ENCODE measurements at places on chromosomes 2 and 18. TPM values are rescaled to one million over a fixed set of nuclear protein-coding genes. Genes with fewer than 3 reads are reported as not detected.

DNA sequence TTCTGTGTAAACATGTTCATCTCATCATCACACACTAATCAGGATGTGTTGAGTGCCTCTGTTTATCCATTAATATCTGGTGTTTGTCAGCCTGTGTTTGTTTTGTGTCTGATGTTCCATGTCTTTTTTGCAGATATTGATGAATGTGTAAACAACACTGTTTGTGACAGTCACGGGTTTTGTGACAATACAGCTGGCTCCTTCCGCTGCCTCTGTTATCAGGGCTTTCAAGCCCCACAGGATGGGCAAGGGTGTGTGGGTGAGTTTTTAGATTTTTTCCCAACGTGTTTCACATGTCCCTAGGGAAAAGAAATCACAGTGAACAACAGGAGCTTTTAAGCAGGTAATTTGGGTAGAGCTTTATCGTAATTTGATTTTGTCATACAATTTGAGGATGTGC, 133.7 kb upstream of the RASGRP3 start:
- DNase-seq, result no peak

GRCh38 chr18:8756571-8756970, 51.2 kb downstream of the MTCL1 start:
- DNase-seq, result no peak

DNA sequence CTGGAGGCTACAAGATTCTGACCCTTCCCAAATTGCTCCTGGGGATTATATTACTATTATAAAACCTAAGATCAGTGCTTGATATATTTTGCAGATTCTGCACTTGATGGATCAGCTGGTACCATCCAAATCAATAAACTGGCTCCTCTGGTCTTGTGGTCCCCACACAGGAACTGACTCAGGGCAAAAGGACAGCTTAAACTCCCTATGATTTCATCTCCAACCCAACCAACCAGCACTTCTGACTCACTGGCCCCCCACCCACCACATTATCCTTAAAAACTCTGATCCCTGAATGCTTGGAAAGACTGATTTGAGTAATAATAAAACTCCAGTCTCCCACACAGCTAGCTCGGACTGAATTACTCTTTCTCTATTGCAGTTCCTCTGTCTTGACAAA, 82.1 kb downstream of the TMEM163 start:
- DNase-seq, result no peak

DNA sequence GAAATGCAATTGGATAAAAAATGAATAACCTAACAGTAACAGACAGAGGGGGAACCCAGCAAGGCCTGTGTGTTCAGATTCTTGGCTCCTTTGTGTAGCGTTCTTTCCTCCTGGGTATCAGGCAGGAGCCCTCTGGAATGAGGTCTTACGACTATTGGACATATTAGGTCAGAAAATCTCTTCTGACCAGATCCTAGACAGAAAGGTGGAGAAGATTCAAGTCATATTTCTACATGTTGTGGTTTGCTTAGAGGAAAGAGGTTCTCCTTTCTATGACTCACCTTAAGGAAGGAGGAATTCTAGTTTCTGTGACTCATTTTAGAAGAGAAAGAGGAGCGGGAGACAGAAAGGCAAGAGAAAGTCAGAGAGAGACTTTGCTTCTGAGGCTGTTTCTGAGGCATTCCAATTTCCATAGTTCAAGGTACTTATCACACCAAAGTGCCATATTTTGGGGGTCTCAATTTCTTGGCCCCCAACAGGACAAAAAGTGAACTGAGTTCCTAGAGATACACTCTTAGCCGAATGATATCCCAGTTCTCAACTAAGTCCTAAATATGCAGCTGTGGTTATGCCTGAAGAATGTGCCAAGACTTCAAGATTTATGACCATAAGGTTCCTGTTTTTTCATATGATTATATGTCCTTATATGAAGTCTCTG, 618.6 kb downstream of the ZEB2 start:
- DNase-seq, result no peak

DNA sequence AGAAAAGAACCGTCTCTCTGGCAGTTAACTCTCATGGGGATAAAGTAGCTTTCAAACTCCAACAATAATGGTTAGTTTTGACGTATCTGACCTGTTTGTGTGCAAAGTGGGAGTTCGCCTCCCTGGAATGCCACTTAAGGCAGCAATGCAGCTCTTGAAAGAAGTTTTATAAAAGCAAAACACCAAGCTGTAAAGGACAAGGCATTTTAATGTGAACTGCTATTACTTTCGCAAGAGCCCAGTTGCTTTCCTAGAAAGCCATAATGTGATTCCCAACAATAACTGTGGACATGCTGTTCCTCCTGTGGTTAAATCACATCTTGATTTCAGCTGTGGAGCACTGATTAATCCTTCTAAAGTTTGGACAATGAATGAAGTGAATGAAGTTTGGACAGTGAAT, 303.7 kb downstream of the PTPRM start:
- DNase-seq, result no peak

DNA sequence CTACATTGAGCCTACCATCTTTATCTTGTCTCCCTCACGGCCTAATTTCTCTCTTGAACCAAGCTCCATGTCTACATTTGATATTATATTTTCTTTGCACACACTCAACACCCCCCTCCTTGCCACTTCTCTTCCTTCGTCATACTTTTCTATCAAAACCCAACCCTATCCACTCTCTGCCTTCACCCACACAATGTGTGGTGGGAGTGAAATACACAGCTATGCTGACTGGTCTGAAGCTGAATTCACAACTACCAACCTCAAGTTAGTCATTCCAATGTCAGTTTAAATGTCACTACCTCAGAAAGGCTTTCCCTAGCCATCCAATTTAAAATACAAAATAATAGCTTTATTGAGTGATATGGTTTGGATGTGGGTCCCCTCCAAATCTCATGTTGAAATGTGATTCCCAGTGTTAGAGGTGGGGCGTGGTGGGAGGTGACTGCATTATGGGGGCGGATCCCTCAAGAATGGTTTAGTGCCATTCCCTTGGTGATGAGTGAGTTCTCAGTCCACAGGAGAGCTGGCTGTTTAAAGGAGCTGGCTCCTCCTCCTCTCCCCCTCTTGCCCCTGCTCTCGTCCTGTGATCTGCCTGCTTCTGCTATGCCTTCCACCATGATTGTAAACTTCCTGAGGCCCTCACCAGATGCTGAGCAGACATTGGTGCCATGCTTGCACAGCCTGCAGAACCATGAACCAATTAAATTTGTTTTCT, 112.1 kb downstream of the DTNB start:
- DNase-seq, result no peak

DNA sequence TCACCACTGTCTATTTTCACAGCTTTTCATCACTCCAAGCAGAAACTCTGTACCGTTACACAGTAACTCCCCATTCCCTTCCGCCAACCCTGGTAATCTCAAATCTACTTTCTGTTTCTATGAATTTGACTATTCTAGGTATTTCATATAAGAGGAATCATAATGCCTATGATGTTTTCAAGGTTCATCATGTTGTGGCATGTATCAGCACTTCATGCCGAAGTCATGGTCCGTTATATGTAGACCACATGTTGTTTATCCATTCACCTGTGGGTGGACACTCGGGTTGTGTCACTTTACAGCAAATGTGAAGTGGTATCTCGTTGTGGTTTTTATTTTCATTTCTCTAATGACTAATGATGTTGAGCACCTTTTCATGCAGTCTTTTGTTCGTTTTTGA, 21.6 kb downstream of the CPSF3 start:
- DNase-seq, result no peak

DNA sequence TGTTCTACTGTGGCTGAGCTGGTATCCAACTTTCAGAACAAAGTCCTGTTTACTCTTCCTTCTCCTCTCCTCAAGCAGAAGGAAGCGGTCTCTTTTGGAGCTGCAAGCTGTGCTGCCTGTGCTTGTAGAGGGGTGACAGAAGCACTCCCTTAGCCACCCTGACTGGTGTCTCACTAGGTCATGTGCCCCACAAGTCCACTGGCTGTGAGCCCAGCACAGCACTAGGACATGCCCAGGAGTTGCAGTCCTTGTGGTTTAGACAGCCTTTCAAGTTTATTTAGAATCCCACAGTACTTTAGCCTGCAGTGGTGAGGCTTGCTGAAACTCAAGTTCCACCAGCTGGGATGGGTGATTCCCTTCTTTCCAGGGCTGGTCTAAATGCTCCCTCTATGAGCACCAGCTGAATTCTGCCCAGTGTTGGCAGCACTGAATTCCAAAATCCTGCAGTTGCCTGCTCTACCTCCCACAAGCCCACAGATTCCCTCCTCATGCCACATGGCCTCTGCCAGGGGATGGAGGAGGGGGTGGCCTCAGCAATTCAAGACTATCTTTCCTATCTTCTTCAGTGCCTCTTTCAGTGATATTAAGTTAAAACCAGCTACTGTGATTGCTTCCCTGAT, 61.2 kb downstream of the CCDC85A start:
- no peak for DNase-seq

DNA sequence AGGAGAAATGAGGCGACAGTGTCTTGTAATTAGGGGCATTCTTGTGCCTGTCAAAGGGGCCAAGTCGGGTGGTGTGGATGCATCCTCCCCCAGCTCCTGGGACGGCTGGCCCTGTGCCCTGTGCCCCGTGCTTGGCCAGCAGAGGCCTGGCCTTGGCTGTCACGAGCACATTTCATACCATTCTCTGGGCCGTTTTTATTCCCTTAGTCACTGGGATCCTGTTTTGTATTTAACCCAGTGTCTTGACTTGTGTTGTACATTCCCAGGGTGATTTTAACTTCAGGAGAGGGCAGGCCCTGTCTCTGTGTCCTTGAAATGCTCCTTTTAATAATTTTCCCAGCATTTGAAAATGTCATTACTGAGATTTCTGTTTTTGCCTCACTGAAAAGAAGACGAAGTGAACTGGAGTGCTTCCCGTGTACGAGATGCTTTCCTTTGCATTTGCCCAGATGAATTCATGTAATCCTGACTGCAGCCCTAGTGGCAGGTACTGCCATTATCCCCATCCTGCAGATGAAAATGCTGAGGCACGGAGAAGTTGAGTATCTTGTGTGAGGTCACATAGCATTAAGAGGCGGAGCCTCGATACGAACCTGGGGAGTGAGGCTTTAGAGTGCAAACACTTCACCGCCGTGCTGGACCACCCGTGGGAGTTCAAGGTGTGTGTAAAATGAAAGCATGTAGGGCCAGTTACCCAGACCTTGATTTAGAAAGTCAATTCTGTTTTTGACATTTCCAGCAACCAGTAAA, 57.0 kb downstream of the SH3RF3 start:
- DNase-seq, result no peak

DNA sequence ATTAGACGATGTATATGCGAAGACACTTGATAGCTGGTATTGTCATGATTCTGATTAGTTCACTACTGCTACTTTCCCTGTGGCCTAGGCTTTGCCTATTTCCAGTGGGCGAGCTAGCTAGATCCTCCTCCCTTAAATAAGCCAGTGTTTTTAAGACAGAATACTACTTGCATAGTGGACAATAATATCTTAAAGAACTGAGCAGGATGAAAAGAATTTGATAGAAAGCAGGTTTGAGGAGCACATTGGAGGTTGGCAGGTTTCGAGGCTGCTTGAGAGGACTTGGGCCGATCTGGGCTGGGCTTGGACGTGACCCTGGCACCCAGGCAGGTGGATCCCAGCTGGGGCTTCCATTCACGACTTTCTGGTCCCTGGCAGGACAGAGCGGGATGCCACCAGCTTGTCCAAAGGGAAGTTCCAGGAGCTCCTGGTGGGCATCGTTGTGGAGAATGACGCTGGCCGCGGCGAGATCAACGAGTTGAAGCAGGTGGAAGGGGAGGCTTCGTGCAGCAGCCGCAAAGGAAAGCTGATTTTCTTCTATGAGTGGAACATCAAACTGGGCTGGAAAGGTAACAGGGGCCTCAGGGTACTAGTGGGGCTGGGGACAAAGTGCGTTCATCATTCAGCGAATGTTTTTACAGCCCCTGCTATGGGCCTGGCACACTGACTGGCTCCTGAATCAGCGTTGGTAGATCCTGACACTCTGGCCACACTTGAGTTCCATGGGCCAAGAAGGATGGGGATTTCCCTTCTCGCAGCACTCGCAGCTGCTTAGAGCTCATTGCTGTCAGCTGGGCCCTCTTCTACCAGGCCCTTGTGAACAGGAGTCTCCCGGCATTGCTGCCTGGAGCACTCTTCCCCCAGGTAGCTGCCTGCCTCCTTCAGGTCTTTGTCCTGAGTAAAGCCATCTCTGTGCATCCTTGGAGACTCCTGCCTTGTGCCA, 16.9 kb downstream of the C2orf74 start:
- no peak for DNase-seq

DNA sequence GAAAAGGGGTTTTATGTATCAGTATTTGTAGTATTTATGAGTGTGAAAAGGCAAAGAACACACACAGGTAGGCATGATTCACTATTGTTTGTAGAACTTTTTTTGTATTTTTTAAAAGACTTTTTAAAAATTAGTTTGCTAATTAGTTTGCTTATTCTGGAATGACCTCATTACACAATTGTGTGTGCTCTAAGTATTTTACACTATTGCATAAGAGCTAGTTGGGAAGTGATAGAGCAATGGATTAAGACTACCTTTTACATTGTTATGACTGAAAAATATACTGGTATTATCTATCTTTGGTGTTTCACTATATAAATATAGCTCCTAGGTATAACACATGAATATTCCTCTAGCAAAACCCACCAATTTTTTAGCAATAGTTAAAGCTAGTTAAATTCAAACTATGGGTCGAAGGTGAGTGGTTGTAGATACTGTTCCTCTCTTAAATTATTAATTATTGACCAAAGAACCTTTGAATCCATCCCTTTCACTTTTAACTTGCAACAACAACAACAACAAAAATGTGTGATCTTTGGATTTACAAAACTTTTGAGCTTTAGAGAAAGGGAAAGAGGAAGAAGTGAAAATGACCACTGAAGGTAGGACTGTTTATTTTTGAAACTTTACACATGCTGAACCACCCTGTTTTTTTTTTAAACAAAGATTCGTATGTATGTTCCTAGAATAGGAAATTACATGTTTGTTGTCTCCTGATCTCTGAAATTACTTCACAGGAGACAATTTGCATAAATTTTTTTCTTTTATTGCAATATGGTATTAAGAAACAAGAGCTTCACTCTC, 18.7 kb downstream of the ITPRID2 start:
- no peak for DNase-seq

- no peak for DNase-seq
Observed at GRCh38 chr18:30684825-30685481, 357.6 kb downstream of the DSC3 start.

- no peak for DNase-seq
Observed at GRCh38 chr2:111138839-111139238, 18.1 kb downstream of the BCL2L11 start.

DNA sequence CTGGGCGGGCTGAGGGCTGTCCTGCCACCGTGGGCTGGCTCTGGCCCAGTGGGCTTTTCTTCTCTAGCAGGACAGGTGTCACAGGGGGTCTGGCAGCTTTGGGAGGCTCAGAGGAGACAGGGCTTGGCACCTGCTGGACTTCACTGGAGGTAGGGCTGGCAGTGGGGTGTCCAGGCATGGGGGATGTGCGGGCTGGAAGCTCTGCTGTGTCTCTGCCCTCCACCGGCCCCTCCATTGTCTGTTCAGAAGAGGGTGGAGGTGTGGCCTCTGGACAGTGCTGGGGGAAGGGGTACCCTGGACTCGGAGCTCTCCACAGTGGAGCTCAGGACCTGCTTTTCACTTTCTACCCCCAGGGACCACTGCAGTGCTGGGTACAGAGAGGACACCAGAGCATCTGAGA, 9.2 kb downstream of the PTPRN start:
- DNase-seq, result no peak

Gene DAW1
- total RNA-seq, result not detected

Gene TUBA4B
- total RNA-seq, result not detected

Gene DUSP2
- total RNA-seq, result 319 TPM

Gene PHOSPHO2
- 3.8 TPM for total RNA-seq

Gene UGT1A5
- total RNA-seq, result not detected

All from T-helper 17 cell (primary cell).